AG10803 (cell line): ENCODE measurements at places on chromosomes 16 and 17.
A peak's percentile ranks its signal among the peaks of the same experiment; 100 is the strongest.

- DNase-seq, result no peak
Observed at GRCh38 chr16:25184771-25185170, 32.0 kb upstream of the AQP8 start.

DNA sequence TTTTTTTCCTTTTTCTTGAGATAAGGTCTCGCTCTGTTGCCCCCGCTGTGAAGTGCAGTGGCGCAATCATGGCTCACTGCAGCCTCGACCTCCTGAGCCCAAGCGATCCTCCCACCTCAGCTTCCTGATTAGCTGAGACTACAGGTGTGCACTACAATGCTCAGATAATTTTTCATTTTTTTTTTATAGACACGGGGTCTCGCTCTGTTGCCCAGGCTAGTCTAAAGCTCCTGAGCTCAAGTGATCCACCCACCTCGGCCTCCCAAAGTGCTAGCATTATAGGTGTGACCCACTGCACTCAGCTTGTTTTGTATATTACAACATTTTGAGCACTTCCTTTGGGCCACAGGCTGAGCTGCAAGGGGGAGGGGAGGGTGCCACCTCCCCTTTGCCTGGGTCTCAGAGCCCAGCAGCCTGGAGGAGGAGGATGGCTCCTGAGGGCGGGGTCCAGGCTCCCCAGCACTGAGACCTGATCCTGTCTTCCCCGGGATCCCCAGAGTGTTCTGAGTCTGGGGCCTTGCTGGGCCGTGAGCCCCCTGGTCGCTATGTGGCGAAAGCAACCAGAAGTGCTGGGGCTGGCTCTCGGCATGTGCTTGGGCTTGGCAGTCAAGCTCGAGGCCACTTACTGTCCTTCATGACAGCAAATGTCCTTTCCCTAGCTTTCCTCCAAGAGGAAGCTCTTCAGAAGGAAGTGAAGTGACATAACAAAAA, 8.1 kb downstream of the DEF8 start:
- DNase-seq, result no peak

- DNase-seq, result no peak
Observed at GRCh38 chr16:88681084-88681680, 5.1 kb downstream of the SNAI3 start.

DNA sequence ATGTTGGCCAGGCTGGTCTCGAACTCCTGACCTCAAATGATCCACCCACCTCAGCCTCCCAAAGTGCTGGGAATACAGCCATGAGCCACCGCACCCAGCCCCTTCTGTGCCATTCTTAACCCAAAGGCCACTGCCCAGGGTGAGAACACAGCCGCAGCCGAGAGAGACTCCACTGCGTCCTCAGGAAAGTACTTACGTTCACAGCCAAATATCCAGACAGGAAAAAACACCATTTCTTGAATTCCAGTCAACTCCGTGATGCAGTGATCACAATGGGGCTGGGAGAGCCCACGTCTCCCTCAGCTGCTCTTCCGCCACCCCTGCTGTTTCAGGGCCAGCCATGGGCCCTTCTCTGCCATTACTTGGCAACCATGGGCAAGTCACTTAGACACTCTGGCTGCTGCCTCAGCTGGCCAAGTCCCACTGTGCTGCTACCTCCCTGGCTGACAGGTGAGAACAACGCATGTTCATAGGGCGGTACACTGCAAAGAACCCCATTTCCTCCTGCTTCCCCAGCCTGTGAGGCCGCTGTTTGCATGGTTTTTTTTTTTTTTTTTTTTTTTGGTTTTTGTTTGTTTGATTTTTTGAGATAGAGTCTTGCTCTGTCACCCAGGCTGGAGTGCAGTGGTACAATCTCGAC, 4.3 kb downstream of the CDIP1 start:
- DNase-seq, result no peak

GRCh38 chr17:9977180-9977575, 72.1 kb upstream of the RCVRN start:
- DNase-seq, result no peak

DNA sequence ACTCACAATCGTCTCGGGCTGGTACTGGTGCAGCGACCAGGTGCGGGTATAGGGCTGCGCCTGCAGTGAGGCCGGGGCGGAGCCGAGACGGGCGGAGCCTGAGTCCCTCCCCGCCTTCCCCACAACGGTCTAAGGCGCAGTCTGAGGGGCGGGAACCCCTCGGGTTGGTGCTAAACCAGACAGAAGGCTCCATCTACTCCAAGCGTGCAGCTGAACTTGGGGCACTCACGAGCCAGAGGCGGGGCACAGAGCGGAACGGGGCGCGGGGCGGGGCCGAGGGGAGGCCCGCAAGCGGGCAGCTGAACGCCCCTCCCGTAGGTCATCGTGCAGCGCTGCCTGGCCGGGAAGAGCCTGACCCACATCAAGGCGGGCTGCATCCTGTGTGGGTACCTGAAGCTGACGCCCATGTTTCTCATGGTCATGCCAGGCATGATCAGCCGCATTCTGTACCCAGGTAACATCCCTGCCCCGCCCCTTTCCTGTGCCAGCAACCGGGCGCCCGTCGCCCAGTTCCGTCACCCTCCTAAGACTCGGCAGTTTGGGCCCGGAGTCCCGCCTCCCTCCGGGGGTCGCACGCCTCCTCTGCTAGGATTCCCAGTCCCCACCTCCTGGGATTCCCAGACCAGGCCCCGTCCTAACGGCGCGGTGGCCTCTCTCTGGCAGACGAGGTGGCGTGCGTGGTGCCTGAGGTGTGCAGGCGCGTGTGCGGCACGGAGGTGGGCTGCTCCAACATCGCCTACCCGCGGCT, 5.0 kb downstream of the SLC5A2 start:
- DNase-seq, result no peak

DNA sequence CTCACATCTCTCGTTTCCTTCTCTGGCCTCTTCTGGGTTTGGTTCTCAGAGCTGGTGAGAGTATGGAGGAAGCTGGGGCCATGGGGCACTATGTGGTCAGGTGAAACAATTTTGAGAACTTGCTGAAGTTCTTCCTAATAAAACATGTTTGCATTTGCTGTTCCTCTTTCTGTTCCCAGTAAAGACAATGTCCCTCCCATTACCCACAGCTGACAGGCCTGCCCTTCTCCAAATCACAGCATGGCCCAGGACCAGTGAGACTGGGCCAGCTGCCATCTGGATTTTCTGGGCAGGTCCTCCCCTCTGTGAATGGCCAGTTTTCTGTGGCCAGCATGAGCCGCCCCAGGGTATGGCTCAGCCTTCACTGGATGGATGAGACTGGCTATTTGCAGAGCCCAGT, at the start of gene CD300H:
Gene CD300H, minus strand, starts transcription at position 113 of the 400 bp plus-strand sequence.
- no peak for DNase-seq

DNA sequence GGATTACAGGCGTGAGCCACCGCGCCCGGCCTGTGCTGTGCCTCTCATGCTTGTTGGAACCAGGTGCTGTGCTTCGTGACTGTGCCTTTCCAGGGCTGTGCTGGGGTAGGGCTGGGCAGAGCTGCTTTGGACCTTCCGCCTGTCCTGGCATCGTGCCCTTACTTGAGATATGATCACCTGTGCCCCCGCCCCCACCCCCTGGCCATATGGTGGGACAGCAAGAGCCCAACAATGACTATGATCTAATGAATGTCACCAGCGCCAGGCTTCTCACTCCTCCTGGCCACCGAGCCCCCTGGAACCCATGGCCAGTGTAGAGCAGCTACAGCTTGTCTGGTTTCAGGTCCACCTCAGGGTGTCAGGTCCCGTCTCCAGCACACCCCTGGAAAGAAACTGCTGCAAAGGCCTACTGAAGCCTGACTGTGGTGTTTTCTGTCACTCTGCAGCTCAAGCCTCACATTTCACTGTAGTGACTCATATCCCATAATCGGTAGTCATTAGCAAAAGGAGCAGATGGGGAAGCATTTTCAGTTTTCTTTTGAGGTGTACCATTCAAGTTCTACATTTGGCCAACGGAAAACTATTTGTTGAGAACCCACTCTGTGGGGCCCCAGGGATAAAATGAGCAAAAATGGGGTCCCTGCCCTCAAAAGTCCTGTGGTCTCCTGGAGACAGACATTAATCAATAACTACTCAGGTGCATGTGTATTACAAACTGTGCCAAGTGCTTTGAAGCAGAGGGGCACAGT, 22.1 kb downstream of the FCSK start:
- peak; percentile 77 for DNase-seq

DNA sequence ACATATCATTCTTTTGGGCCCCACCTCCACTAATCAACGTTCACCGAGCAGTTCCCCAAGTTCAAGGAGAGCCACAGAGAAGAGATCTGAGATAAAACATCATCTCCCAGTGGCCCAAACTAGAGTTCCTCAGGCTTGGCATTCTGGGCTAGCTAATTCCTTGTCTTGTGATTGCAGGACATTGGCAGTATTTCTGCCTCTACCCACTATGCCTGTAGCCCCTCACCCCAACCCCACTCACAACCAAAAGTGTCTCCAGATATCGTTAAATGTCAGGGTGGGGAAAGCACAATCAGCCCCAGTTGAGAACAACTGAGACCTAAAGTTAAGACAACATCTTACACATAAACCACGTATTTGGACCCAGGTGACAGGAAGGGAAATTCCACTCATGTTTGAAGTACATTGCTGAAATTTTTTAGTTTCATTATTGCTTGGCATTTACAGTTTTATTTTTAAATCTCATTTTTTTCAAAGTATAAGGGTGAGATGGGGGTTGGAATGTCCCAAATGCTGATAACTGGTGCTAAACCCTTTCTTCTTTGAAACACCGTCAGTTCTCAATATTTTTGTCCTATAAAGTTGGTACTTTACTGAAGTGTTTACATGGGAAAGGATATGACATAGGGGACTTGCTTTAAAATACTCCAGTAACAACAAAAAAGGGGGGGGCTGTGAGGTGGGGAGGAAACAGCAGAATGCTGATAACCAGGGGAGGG, 13.6 kb downstream of the ZC3H7A start:
- DNase-seq, result peak; percentile 76

- no peak for DNase-seq
Observed at GRCh38 chr17:58161566-58161965, 5.2 kb upstream of the OR4D2 start.

DNA sequence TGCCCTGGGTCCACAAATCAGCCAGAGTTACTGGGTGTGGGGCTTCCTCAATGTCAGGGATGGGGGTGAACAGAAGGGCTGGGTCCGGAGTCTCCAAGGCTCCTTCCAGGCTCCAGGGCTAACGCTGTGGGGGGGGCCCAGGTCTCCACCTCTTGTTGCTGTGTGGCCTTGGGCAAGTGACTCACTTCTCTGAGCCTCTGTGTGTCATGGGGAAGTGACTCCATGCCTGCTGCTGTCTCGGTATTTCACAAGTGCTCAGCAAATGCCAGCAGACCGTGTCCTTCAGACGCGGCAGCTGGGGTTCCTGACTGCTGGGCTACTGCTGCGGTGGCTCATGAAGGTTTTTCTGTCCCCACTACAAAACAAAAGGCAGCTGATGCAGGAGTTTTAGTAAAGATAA, 26.6 kb downstream of the JPH3 start:
- DNase-seq, result peak; percentile 68

- peak; percentile 35 for DNase-seq
Observed at GRCh38 chr16:86834451-86835035, 256.2 kb downstream of the FOXL1 start.

GRCh38 chr17:30388321-30389179, 9.8 kb downstream of the CPD start:
- DNase-seq, result no peak

GRCh38 chr17:27559506-27560481, 71.2 kb upstream of the LGALS9 start:
- peak; percentile 89 for DNase-seq

- peak; percentile 31 for DNase-seq
Observed at GRCh38 chr16:75282466-75283281, 31.2 kb upstream of the BCAR1 start.

DNA sequence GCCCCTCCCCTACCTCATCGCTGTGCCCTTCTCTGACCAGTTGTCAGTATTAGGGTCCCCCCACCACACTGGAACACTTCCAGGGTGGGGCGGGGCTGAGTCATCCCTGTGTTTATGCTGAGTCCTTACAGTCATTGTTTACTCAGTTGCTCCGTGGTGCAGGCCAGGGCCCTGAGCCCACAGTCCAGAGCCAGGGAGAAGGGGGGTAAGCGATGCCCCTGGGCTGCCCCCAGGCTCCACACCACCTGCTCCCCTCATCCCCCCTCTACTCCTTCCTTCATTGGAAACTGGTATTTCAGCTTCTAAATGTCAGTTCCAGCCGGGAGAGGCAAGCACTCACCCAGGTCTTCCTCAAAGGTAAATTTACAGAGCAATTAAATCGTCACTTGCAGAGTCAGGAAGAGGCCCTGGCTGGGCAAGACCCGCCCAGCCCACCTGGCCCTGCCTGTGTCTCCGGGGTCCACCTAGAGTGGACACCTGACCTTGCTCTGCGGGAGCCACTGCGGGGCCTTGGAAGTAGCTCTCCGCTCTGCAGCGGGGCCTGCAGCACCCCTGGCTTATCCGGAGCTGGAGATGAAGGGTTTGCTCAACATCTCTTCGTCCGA, 4.8 kb downstream of the ATP2A3 start:
- DNase-seq, result peak; percentile 9

- DNase-seq, result no peak
Observed at GRCh38 chr17:82831041-82831817, 8.6 kb downstream of the ZNF750 start.

GRCh38 chr16:49014277-49015224, 267.1 kb downstream of the CBLN1 start:
- DNase-seq, result no peak

GRCh38 chr17:2517539-2517938, 5.9 kb upstream of the METTL16 start:
- no peak for DNase-seq

GRCh38 chr17:50556803-50557202, 3.7 kb upstream of the CACNA1G start:
- DNase-seq, result no peak

DNA sequence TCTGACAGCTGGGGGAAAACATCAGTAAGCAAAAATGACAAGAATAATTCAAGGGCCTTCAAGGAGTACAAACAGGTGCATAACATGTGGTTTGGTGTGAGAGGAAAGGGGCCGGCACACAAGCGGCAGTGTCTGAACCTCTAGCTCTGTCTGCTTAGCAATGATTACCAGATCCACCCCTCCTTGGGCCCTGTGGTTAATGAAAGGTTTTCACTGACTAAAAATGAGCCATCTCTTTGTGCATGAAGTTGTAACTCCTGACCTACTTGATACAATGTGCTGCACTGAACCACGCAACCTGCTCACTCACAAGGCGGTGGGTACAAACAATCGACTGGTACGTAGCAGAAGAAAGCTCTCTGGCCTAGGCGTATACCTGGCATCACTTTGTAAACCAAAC, 15.1 kb downstream of the FAM117A start:
- no peak for DNase-seq

GRCh38 chr17:74619077-74619673, 4.4 kb downstream of the CD300E start:
- DNase-seq, result peak; percentile 13

GRCh38 chr16:21697032-21697431, 33.3 kb downstream of the OTOA start:
- DNase-seq, result no peak

DNA sequence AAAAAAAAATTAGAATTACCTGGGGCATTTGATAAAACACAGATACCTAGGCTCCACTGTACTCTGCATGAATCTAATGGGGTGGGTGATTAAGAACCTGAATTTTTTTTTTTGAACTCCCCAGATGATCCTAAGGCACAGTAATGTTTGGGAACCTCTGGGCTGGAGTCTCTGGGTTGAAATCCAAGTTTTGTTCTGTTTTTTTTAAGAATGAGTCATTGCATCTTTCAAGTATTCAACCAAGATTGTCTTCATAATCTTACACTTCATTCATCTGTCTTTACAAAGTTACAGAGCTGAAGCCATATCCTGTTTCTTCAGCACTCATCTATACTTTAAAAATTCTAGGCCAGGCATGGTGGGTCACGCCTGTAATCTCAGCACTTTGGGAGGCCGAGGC, 52.6 kb downstream of the PIGL start:
- DNase-seq, result peak; percentile 59

- DNase-seq, result no peak
Observed at GRCh38 chr17:34675605-34676004, 96.2 kb downstream of the TMEM132E start.

- no peak for DNase-seq
Observed at GRCh38 chr16:81572386-81573144, 128.0 kb downstream of the CMIP start.
